ENCODE measurements at places on chromosomes 2 and 18. TPM values are rescaled to one million over a fixed set of nuclear protein-coding genes. Genes with fewer than 3 reads are reported as not detected.

GRCh38 chr2:10036095-10036884 lies 7.1 kb upstream of the KLF11 start:
- DNase-seq = peak; percentile 80

DNA sequence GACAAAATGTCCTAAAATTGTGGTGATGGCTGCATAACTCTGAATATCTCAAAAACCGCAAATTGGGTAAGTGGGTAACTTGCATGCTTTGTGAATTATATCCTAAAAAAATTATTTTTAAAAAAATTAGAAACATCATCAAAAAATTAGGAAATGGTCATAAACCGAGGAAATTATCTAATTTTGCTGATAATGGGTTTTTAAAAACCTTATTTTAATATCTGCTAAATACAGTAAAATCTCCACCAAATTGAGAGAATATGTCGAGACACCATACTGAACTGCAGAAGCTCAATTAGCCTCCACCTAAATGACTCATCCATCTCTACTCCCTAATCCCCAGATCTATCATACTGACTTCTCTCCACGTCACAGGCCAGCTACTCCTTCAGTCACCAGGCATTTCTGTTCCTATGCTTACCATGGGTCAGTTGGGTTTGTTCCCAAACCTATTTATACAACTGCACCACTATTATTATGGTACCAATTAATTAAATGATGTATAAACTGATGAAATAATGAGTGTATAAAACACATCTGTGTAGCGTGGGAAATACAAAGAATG lies 36.1 kb downstream of the SPIRE1 start:
- DNase-seq = no peak

The FAM237A gene
- not detected for total RNA-seq

The GPBAR1 gene
- 0.60 TPM for total RNA-seq

The TMEM247 gene
- total RNA-seq = not detected

Data from endothelial cell of umbilical vein (primary cell).